Progenitor cell of endocrine pancreas (in vitro differentiated cells): ENCODE measurements at places on chromosomes 12 and 14. TPM values are rescaled to one million over a fixed set of nuclear protein-coding genes. Genes with fewer than 3 reads are reported as not detected.

- H3K4me1 ChIP-seq = peaks cover 30% of the 10 kb centered on the region
- H3K27me3 ChIP-seq = no peaks in the 10 kb centered on the region
- DNase-seq = no peak
- H3K27ac ChIP-seq = no peak overlapping the region
- peaks cover 1% of the 10 kb centered on the region for H3K36me3 ChIP-seq
These were observed 126.9 kb downstream of the DUSP6 start for GRCh38 chr12:89225401-89225800.

DNA sequence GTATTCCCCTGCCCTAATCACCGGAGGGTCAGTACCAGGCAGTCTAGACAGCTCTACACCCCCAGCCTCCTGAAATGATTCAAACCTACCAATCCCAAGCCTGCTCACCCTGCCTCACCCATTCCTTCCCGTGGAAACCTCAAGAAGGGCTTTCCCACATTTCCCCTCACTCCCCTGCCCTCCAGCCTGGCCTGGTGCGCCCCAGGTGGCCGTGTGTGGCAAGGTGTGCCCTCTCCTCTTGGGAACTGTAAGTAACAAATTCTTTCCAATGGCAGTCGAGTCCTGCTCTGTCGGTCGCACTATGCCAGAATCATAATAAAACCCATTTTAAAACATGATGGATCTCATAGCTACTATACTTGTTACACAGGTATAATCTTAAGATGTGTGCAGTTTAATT is 13.9 kb upstream of the DEGS2 start:
- H3K4me3 ChIP-seq = no peak overlapping the region
- H3K27me3 ChIP-seq = peaks cover 10% of the 10 kb centered on the region
- H3K4me1 ChIP-seq = no peaks in the 10 kb centered on the region
- no peaks in the 10 kb centered on the region for H3K36me3 ChIP-seq

The CD69 gene
- not detected in 2 replicates for total RNA-seq

The NEUROD4 gene
- not detected in 2 replicates for total RNA-seq

The KRT6B gene
- total RNA-seq = not detected in 2 replicates

The BDKRB2 gene
- 0.36 and 0.42 TPM in 2 replicates for total RNA-seq

- H3K27ac ChIP-seq = no peak overlapping the region
- no peaks in the 10 kb centered on the region for H3K4me1 ChIP-seq
- no peak for DNase-seq
- H3K27me3 ChIP-seq = peaks cover 3% of the 10 kb centered on the region
These were observed 9.9 kb downstream of the SPIC start for GRCh38 chr12:101485021-101485420.

GRCh38 chr14:60573943-60574495 is 65.1 kb downstream of the SIX6 start:
- H3K27ac ChIP-seq = no peak overlapping the region
- no peak overlapping the region for H3K4me3 ChIP-seq
- no peaks in the 10 kb centered on the region for H3K27me3 ChIP-seq
- H3K4me1 ChIP-seq = no peaks in the 10 kb centered on the region
- DNase-seq = no peak

DNA sequence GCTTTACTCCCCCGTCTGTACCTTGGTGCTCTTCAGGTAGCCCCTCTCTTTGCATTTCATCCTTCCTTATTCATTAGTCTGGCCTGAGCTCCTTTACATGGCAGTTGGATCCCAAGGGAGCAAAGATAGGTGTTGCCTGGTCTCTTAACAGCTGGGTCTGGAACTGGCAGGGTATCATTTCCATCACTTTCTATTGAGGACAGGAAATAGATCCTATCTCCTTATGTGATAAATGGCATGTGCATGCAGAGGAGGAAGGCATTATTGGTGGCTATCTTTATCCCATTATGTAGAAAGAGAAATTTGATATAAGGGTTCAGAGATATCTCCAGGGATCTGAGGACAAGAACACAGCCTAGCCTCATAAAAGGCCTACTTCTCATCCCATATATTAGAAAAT is 54.6 kb upstream of the OAS1 start:
- no peaks in the 10 kb centered on the region for H3K4me1 ChIP-seq
- no peaks in the 10 kb centered on the region for H3K36me3 ChIP-seq
- no peak overlapping the region for H3K4me3 ChIP-seq

The TMPRSS12 gene
- total RNA-seq = not detected in 2 replicates

GRCh38 chr12:118359541-118359915 is 13.2 kb downstream of the TAOK3 start:
- H3K4me1 ChIP-seq = peaks cover 8% of the 10 kb centered on the region
- no peaks in the 10 kb centered on the region for H3K27me3 ChIP-seq
- no peak for DNase-seq
- H3K4me3 ChIP-seq = no peak overlapping the region

DNA sequence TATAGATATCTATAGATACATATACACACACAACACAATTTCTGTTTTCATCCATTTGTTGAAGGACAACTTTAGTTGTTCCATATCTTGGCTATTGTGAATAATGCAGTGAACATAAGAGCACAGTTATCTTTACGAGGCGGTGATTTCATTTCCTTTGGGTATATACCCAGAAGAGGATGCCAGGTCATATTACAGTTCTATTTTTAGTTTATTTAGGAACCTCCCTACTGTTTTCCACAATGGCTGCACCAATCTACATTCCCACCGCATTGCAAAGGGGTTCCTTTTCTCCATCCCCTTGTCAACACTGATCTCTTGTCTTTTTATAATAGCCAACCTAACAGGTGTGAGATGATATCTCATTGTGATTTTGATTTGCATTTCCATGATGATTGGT is 143.4 kb upstream of the ARHGAP5 start:
- H3K4me3 ChIP-seq = no peak overlapping the region
- H3K36me3 ChIP-seq = no peaks in the 10 kb centered on the region
- peaks cover 15% of the 10 kb centered on the region for H3K4me1 ChIP-seq
- H3K27ac ChIP-seq = no peak overlapping the region
- H3K27me3 ChIP-seq = peaks cover 3% of the 10 kb centered on the region

The CRIP1 gene
- total RNA-seq = 5.1 TPM in 2 replicates

- peaks cover 12% of the 10 kb centered on the region for H3K4me1 ChIP-seq
- no peak overlapping the region for H3K27ac ChIP-seq
- peaks cover 20% of the 10 kb centered on the region for H3K36me3 ChIP-seq
- H3K4me3 ChIP-seq = no peak overlapping the region
- no peaks in the 10 kb centered on the region for H3K27me3 ChIP-seq
- DNase-seq = no peak
These were observed 4.2 kb downstream of the ACYP1 start for GRCh38 chr14:75059642-75060041.
